ENCODE measurements at places on chromosomes 11 and 22.

DNA sequence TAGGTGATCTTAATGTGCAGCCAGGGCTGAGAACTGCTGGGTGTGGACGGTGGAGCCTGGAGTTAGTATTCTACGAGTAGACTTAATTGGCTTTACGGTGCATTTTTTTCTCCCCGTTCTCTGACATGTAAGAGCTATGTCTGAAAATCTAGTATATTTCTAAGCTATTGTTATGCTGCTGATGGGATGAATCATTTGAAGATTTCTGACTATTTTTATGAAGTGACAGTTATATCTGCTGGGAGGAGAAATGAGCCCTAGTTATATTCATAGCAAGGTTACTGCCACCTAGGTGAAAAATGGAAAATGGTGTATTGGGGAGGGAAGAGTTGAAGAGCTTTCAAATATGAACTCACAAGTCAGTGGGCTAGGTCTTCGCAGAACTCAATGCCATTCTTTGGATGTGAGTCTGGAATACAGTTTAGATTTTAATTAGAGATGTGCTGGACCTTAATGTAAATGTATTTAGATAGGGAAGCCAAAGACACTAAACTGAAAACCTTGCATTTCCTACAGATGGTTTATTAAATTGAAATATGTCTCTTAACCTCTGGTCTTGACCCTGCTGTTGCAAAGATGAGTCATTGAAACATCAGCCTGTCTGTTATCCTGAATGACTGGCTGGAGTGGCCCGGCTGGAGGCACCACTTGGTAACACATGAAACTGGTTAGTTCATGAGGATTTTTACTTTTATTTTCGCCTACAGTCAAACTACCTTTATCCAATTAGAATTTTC, 293.7 kb downstream of the DDX10 start:
- DNase-seq = no peak

GRCh38 chr11:73286240-73286810, 14.2 kb downstream of the P2RY6 start:
- no peak for DNase-seq

GRCh38 chr11:107605061-107606006, 14.4 kb downstream of the ELMOD1 start:
- DNase-seq = no peak

GRCh38 chr11:10973416-10973815, 115.6 kb upstream of the ZBED5 start:
- no peak for DNase-seq

DNA sequence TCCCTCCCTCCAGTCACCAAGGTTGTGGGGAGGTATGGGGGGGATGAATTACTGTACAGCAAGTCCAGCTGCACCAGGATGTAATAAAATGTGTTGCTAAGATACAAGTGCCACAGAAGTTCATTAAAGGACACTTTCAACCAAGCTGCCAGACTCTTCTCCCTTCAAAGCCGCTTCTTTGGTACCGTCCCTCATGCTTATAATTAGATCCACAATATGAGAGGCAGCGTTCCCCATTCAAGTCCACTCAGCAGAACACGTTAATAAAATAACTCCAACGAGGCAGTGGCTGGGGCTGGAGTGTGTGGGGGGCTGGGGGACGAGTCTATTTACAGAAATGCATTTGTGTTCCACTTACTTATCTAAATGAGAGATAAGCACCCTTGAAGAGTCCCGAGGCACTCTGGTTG, 14.7 kb downstream of the PHF21B start:
- no peak for DNase-seq

GRCh38 chr11:134142536-134142935, 73.7 kb downstream of the JAM3 start:
- no peak for DNase-seq

DNA sequence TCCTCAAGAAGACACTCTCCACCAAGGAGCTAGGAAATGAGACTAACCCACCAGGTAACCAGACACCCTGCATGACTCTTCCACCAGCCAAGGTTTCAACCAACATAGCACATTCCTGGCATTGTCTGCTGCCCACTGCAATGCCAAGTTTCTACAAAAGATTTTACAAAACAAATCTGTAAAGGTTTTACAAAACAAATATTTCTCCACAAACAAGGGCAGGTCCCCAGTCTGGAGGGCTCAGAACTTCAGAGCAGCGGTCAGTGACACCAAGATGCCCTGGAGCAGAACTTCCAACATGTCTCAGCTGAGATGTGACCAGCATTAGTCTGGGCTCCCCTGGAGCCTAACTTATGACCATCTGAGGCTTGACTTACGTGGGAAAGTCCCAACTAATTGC, 14.0 kb downstream of the GALNT18 start:
- DNase-seq = no peak

GRCh38 chr11:134612140-134613030, 200.3 kb upstream of the B3GAT1 start:
- DNase-seq = no peak

DNA sequence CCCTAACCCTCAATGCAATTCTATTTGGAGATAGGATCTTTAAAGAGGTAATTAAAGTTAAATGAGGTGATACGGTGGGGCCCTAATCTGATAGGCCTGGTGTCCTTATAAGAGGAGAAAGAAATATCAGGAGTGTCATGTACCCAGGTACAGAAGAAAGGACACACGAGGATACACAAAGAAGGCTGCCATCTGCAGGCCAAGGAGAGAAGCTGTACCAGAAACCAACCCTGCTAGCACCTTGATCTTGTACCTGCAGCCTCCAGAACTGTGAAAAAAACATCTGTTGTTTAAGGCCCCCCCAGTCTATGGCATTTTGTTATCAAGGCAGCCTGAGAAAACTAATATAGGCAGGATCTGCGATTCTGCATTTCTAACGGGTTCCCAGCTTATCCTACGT, 44.2 kb downstream of the FBXO7 start:
- no peak for DNase-seq

GRCh38 chr11:79047321-79047720, 393.5 kb downstream of the TENM4 start:
- no peak for DNase-seq

GRCh38 chr11:121368364-121369240, 76.0 kb downstream of the SC5D start:
- DNase-seq = no peak

GRCh38 chr11:5665051-5665570, 19.8 kb downstream of the TRIM5 start:
- no peak for DNase-seq

- peak; percentile 57 for DNase-seq
Observed at GRCh38 chr11:65649656-65650546, 12.0 kb downstream of the SIPA1 start.

DNA sequence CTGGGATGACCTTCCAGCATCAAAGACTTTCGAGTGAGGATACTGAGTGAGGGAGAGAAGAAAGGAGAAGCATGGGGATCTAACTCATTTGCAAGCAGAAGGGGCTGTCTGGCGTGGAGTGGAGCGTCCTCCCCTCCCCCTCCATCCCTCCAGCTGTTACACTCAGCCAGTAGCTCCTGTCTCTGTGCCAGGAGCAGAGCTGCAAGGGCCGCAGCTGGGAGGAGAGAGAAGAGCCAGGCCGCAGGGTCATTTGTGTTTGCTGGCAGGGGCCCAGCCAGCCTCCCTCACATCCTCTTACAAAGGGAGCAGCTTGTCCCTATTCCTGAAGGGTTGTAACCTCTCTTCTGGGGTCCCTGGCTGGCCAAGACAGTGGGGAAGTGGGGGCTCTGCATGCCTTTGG, 57.9 kb downstream of the NECTIN1 start:
- peak; percentile 92 for DNase-seq

All from Right ventricle myocardium inferior (tissue), 1 donor.